Adrenal gland (tissue), 19 donors: ENCODE measurements at places on chromosomes 2 and 18. TPM values are rescaled to one million over a fixed set of nuclear protein-coding genes. Genes with fewer than 3 reads are reported as not detected.
A peak's percentile ranks its signal among the peaks of the same experiment; 100 is the strongest.

DNA sequence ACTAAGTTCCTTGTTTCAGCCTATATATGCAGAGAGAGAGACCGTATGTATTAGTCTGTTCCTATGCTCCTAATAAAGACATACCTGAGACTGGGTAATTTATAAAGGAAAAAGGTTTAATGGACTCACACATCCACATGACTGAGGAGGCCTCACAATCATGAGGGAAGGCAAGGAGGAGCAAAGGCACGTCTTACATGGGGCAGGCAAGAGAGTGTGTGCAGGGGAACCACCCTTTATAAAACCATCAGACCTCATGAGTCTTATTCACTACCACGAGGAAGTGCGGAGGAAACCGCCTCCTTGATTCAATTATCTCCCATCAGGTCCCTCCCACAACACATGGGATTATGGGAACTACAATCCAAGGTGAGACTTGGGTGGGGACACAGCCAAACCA lies 73.8 kb downstream of the TMEM18 start:
- no peak for DNase-seq

- no peak for DNase-seq
Measured at GRCh38 chr18:24831081-24831480, 370.6 kb downstream of the HRH4 start.

The C2orf78 gene
- total RNA-seq: not detected

DNA sequence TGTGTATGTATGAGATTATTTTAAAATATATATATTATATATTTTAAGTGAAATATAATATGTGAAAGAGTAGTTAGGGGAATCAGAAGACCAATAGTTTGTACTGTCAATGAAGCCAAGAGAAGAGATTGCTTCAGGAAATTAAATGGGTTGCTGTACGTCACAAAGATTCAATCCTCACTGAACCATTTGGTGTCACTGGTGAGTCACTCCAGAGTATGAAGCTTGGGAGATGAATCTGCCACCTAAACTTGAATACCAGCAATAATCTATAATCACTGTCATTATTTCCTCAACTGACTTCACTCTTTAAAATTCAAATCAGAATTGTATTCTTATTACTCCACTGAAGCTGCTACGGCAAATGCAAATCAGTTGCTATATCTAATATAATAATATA lies 41.9 kb upstream of the SCN9A start:
- no peak for DNase-seq

GRCh38 chr2:136253288-136254004 lies 135.5 kb upstream of the CXCR4 start:
- DNase-seq: peak; percentile 62
